Motor neuron (in vitro differentiated cells): ENCODE measurements at places on chromosomes 5 and 9. TPM values are rescaled to one million over a fixed set of nuclear protein-coding genes. Genes with fewer than 3 reads are reported as not detected.

The PCDHB6 gene
- total RNA-seq, result 2.7 and 3.2 TPM in 2 replicates

The FBLL1 gene
- total RNA-seq, result 3.2 and 5.3 TPM in 2 replicates

The PCDHGA4 gene
- 1.9 and 2.2 TPM in 2 replicates for total RNA-seq

The OR1J4 gene
- total RNA-seq, result 0.31 TPM in 1 of 2 replicates, not detected in the other

The MAML1 gene
- 32.9 and 37.5 TPM in 2 replicates for total RNA-seq

The ROR2 gene
- 0.58 and 0.95 TPM in 2 replicates for total RNA-seq

The RNF208 gene
- total RNA-seq, result 2.8 and 3.0 TPM in 2 replicates

The ANKRD34B gene
- 0.19 TPM in 1 of 2 replicates, not detected in the other for total RNA-seq

The TMEM215 gene
- total RNA-seq, result not detected in 2 replicates

The SPATA31D4 gene
- total RNA-seq, result 0.06 TPM in 1 of 2 replicates, not detected in the other

The TXNDC8 gene
- 0.47 and 0.63 TPM in 2 replicates for total RNA-seq

The PLEKHG4B gene
- total RNA-seq, result 0.15 and 0.16 TPM in 2 replicates

The RASGEF1C gene
- 0.50 TPM in 1 of 2 replicates, not detected in the other for total RNA-seq

The HAPLN1 gene
- total RNA-seq, result 0.05 TPM in 2 replicates
